ENCODE measurements at places on chromosomes 1 and 21.

- no peak for DNase-seq
Measured at GRCh38 chr1:175900171-175900570, 156.8 kb upstream of the TNR start.

- DNase-seq, result no peak
Measured at GRCh38 chr1:246613096-246613758, 47.0 kb downstream of the CNST start.

- no peak for DNase-seq
Measured at GRCh38 chr1:191206513-191207207, 729.0 kb upstream of the BRINP3 start.

DNA sequence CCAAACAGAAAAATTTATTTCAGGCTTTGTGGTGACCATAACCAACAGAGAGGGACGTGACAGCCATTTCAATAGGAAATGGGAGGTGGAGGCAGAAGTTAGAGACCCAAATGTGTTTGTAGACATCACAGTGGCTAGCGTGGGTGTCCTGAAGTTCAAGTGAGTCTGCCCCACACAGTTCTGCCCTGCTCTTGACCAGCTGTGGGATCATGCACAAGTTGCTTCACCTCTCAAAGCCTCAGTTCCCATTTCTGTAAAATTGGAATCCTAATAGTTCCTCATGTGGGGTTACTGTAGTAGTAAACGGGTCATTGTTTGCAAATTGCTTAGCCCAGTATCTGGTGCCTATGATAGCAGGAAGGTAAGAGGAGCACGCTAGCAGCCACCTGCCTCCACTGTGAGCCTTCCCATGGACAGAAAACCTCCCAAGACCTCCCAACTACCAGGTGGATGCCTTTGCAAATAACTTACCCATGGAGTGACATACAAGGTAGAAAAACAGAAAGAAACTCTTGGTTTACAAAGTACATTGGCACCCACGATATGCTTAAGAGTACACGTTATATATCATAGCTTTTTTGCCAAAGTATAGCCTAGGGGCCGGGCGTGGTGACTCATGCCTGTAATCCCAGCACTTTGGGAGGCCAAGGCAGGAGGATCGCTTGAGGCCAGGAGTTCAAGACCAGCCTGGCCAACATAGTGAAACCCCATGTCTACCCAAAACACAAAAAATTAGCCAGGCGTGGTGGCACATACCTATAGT, 29.1 kb downstream of the FHAD1 start:
- no peak for DNase-seq

GRCh38 chr1:31497601-31498000, 78.7 kb upstream of the TINAGL1 start:
- DNase-seq, result no peak

- no peak for DNase-seq
Measured at GRCh38 chr1:193540511-193540910, 354.1 kb upstream of the B3GALT2 start.

GRCh38 chr21:46004168-46004861, 22.7 kb downstream of the COL6A1 start:
- DNase-seq, result no peak

DNA sequence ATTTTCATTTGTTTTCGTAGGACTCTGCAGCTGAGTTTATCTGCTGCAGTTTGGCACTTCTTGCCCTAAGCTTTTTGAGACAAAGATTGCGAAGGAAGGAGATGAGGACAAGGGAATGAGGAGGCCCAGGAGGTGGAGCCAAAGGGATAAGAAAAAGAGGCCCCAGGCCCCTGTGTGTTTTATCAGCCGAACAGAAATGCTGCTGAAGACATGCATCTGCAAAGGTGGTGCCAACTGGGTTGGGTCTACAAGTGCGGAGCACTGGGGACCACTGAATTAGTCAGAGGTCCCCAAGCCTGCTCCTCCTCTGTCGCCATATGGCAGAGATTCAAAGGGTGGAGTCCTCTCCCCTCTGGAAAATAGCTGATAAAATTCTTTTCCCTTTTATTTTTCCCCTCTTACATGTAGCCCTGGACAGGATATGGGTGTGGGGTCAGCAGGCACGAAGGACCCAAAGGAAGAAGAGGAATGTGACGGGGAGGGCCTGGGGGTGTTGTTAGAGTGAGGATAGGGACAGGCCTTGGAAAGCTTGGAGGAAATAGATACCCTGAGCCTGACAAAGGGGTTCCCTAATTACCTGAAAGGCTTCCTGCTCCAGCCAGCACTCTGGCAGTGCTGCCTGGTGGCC, 2.7 kb downstream of the CD34 start:
- DNase-seq, result no peak

GRCh38 chr1:22250724-22251123, 107.8 kb upstream of the WNT4 start:
- DNase-seq, result no peak

DNA sequence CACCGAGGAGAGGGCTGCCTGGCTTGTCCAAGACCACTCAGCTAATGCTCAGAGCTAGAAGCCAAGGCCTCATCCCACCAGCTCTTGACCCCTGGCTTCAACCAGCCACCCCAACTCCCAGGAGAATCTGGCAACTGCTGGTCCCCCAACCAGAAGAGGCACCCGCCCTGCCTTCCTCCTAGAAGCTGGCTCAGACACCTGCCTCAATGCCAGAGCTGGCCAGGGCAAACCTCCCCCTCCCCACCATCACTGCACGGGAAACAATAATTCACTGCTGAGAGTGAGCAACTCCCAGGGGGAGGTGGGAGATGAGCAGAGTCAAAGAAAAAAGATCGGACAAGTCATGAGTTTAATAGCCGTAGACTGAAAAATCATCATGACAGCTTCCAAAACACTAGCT, 3.3 kb downstream of the CHD5 start:
- no peak for DNase-seq

- no peak for DNase-seq
Measured at GRCh38 chr1:6325482-6325881, 64.6 kb upstream of the GPR153 start.

DNA sequence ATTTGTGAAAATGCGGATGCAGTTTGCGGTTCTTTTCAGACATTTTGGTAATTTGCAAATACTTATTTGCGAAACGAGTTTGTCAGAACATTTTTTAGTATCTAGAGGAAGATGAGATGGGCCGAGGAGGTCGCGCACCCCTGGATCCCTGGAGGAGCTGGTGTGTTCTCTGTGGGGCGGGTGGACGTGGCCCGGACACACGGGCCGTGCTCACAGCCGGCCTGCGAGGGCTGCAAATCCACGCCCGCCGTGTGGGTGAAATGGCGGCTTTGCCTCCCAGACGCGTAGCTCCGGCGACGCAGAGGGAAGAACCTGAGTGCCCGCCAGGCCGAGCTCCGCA, 9.3 kb upstream of the TTLL10 start:
- DNase-seq, result no peak

- no peak for DNase-seq
Measured at GRCh38 chr21:31201548-31201947, 142.5 kb downstream of the TIAM1 start.

GRCh38 chr1:153790966-153791647, 15.9 kb downstream of the SLC27A3 start:
- no peak for DNase-seq

- DNase-seq, result no peak
Measured at GRCh38 chr1:91801496-91802115, 84.3 kb downstream of the TGFBR3 start.

- DNase-seq, result no peak
Measured at GRCh38 chr1:150151291-150152181, 1.8 kb downstream of the PLEKHO1 start.

DNA sequence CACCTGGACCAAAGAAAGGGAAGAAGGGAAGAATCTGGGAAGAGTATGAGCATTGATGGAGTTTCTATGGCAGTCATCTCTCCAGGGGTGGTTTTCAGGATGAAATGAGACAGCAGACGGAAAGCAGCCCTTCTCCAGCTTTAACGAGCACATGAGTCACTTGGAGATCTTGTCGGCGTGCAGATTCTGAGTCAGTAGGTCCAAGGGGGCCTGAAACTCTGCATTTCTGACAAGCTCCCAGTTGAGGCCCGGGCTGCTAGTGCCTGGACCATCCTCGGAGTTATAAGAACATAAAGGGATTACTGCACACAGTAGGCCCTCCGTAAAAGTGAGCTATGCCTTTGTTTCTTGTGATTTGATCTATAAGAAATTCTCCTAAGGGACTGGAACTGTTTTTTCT, 17.6 kb downstream of the HSPG2 start:
- DNase-seq, result no peak

GRCh38 chr1:225754940-225755641, 22.5 kb upstream of the SRP9 start:
- peak; percentile 30 for DNase-seq

DNA sequence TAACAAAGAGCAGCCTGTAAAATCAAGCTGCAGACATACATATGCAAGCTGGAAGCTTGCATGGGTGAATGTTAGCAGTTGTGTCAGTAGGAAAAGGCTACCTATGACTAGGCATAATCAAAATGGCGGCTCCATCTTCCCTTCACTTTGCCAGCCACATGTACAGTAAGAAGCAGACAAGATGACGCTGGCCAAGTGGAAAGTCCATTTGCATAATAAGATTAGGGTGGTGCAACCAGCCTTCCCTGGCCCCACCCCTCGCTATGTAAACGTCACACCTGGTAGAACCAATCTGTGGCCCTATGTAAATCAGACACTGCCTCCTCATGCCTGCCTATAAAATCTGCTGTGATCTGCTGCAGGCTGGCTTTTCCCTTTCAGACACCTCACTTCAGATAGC, 171.9 kb upstream of the USP25 start:
- DNase-seq, result no peak

Data from DMS79 (cell line).